RWPE2 (cell line): ENCODE measurements at places on chromosomes 6 and 20.

DNA sequence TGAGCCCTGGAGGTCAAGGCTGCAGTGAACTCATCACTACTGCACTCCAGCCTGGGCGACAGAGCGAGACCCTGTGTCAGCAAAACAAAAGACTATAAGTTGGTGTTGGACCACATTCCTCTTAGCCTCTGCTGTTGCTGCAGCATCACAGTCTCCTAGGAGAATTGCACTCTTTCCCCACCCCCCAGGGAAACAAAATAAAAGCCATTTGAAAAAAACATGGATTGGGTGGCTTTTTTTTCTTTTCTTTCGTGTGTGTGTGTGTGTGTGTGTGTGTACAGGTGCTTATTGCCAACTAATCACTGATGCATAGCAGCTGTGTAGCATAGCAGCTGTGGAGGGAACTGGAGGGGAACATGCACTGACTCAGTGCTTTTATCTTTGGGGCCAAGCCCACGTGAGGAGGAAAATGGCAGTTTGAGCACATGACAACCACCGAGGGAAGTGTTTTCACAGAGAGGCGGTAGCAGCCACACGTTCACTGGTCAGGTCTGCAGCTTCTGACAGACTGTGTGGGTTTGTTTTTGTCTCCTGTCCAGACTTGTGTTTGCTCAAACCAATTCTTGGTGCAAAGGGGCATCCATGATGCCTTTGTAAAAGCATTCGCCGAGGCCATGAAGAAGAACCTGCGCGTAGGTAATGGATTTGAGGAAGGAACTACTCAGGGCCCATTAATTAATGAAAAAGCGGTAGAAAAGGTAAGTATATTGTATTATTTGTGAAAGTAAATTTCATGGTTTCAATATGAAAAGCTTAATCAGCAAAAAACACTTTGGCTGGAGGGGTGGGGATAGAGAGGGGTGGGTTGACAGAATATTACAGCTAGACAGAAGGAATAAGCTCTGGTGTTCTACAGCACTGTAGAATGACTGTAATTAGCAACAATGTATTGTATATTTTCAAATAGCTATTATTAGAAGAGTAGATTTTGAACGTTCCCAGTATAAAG lies 27.7 kb downstream of the ALDH5A1 start:
- DNase-seq, result no peak

GRCh38 chr6:83592770-83593394 lies 80.5 kb downstream of the PRSS35 start:
- no peak for DNase-seq

- no peak for DNase-seq
Measured at GRCh38 chr6:22053391-22053997, 243.3 kb downstream of the PRL start.

- no peak for DNase-seq
Measured at GRCh38 chr6:142669471-142670351, 275.3 kb downstream of the HIVEP2 start.

GRCh38 chr6:68679399-68679798 lies 44.3 kb downstream of the ADGRB3 start:
- no peak for DNase-seq

GRCh38 chr6:4568138-4568537 lies 208.1 kb upstream of the CDYL start:
- DNase-seq, result no peak
